ENCODE measurements at places on chromosomes 3 and 15.

DNA sequence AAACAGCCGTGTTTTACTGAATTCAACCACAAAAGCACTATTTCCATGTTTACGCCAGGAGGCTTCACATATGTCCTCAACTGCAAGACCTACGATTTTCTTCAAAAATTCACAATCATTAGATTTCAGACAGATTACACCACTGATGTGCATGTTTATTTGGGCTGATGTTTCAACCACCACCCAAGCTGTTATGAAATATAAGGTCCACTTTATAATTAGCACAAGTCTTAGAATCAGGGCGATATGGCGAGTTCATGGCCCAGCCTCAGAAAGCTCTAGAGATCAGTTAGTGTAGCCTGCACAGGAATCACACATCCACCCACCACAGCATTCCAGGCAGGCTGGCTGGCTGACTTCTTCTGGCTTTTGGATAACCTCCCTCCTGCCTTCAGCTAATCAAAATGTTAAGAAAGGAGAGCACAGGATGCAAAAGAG, 15.4 kb downstream of the SH3BP5 start:
- DNase-seq = no peak

DNA sequence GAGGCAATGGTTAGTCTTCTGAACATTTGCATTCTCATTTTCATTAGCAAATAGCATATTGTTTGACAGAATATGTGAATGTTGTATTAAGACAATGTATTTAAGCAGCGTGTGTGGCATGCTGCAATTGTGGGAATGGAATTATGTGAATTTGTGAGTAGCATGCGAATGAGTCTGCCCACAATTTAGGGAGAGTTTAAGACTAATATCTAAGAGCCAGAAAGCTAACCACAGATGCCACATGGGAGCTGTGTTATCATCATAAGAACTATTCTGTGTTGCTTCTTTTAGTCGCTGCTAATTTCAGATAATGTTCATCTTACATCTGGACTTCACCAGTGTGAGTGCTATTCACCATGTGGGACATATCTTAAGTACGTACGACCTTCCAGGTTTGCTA, 494.5 kb downstream of the RBMS3 start:
- DNase-seq = no peak

DNA sequence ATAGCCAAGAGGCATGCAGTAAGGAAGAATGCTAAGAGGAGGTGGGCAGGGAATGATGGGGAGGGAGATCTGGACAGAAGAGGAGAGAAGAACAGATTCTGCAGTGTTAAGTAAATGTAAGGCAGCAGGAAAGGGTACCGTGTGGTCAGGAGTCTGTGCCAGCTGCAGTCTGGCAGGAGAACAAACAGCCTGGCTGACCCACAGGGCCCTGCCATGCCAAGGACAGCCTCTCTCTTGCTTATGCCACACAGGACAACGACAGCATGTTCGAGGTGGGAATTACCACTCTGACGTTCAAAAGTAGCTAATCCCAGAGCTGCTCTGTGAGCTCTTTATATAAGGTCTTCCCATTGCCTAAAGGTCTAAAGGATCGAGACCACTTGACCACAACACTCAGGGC, 31.3 kb downstream of the DAPK2 start:
- no peak for DNase-seq

- no peak for DNase-seq
These were observed 15.0 kb upstream of the PLD1 start for GRCh38 chr3:171825222-171825828.

DNA sequence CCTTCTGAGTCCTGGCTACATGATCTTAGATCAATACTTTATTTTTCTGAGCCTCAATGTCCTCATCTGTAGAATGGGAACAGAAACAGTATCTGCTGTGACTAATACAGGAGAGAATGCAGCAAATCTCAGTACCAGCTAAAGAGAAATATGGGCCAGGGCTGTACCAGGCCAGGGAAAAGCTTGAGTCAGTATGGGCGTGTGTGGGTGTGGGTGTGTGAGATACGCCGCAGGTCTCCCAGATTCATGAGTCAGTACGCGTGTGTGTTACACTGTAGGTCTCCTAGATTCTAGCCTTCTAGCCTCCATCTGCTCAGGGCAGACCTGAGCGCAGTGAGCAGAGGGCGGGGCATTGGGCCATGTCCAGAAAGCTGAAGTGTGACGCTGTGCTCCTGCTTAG, 15.2 kb downstream of the GNAI2 start:
- DNase-seq = no peak

GRCh38 chr15:89654301-89654761, 936 bp downstream of the KIF7 start:
- DNase-seq = no peak

DNA sequence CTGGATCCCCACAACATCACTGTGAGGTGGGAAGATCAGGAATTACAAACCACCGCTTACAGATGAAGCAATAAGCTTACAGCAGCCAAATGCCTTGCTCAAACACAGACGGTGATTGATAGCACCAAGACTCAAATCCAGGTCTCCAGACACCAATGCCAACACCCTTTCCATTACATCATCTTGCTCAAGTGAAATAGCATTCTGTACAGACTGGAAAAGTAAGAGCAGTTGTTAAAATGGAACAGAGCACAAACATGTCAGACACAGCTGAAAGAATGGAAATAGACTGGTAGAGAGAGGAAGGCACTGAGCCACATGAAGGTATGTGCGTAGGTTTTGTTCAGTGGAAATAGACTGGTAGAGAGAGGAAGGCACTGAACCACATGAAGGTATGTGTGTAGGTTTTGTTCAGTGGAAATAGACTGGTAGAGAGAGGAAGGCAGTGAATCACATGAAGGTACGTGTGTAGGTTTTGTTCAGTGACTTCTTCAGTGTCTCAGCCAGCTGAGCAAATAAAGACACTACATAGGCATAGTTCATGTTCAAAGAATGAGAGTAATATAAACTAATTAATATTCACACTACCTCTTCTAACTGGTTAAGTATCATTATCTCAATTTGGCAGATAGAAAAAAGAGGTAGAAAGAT, 15.6 kb downstream of the CLDN1 start:
- DNase-seq = no peak

GRCh38 chr3:4722103-4722502, 229.0 kb downstream of the ITPR1 start:
- DNase-seq = no peak

- no peak for DNase-seq
These were observed 602.6 kb downstream of the PYDC2 start for GRCh38 chr3:192063570-192063969.

- no peak for DNase-seq
These were observed 15.5 kb upstream of the LOXL1 start for GRCh38 chr15:73910522-73911303.

GRCh38 chr3:119428538-119428937, 34.9 kb downstream of the TMEM39A start:
- no peak for DNase-seq

- DNase-seq = no peak
These were observed 70.3 kb downstream of the SLMAP start for GRCh38 chr3:57826245-57826951.

DNA sequence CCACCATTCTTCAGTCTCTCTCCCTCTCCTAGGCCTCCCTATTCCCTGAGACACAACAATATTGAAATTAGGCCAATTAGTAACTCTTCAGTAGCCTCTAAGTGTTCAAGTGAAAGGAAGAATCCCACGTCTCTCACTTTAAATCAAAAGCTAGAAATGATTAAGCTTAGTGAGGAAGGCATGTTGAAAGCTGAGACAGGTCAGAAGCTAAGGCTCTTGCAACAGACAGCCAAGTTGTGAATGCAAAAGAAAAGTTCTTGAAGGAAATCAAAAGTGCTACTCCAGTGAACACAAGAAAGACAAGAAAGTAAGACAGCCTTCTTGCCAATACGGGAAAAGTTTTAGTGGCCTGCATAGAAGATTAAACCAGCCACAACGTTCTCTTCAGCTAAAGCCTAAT, 41.3 kb downstream of the PPM1L start:
- DNase-seq = no peak

DNA sequence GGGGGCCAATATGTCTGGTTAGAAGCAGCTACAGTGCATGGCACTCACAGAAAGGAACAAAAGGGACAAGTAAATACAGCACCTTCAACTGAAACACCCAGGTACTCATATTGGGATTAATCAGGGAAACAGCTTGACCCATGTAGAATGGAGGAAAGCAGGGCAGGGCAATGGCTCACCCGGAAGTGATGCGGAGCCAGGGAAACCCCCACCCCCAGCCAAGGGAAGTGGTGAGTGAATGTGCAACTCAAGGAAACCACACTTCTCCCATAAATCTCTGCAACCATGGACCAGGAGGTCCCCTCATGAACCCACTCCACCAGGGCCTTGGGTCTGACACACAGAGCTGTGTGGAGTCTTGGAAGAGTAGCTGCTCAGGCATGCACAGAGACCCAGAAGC, 117.1 kb downstream of the MTHFS start:
- no peak for DNase-seq

DNA sequence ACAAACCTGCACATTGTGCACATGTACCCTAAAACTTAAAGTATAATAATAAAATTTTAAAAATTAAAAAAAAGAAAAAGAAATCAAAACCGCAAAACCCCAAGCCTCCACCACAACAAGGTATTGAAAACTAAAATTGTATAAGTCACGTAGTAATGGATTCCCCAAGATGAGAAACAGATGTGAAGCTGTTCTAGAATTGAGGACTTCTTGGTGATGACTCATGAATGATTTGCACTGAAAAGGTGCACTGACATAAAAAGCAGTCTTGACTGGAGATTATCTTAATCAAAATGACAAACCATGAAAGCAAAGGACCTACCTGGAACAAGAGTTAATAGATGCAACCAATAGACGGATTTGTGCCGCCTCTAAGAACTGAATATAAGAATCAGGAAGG, 225.8 kb downstream of the MYRIP start:
- no peak for DNase-seq

GRCh38 chr15:101368861-101369642, 74.0 kb upstream of the SNRPA1 start:
- no peak for DNase-seq

DNA sequence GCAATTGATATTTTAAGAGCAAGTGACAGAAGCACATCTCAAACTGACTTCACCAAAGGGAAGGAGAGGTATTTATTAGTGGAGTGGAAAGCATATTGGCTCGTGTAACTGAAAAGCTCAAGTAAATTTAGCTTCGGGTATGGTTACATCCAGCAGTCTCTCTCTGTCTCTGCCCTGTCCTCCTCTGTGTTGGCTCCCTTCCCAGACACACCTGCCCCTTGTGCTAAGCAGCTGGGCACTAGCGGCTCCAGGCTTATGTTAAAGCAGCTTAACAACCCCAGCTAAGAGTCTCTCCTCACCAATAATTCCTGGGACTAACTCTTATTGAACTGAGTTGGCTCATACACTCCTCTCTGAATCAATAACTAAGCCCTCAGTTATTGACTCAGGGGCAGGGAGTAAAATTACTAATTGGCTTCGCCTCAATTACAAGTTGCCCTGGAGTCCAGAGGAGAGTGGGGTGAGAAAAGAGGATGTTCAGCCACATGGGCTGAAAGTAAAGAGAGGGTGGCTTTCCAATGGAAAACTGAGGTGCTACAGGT, 12.8 kb upstream of the SH3BP5 start:
- DNase-seq = no peak

DNA sequence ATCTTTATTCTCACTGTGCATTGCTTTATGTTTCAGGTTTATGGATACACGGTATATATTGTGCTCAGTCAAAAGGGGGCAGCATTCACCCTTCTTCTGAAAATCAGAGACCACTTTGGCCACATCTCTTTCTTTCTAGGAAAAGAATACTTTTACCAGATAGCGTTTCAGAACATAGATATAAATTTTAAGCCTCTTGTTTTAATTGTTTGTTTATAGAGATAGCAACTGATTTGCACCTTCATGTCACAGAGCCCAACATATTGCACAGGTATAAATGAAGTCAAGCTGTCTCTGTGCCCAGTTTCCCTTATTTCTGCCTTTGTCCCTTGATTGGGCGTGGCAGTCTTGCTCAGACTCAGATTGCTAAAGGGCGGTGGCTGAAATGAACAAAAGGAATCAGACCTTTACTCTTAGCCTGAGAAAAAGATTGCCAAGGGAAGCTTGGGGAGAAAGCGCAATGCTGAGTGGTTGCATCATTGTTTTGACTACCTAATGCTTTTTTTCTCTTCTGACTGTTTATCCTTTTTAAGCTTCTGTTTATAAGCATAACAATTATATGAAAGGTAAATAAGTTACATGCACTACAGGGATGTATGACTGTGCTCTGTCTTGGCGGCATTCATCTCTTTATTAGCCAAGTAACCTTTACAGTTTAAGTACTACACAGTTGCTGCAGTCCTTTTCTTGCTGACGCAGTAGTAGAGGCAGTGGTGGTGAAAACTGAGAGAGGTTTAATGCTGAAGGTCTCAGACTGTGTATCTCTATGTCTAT, 70.8 kb upstream of the ZBTB20 start:
- no peak for DNase-seq

GRCh38 chr3:64454179-64454578, 228.9 kb upstream of the PRICKLE2 start:
- no peak for DNase-seq

DNA sequence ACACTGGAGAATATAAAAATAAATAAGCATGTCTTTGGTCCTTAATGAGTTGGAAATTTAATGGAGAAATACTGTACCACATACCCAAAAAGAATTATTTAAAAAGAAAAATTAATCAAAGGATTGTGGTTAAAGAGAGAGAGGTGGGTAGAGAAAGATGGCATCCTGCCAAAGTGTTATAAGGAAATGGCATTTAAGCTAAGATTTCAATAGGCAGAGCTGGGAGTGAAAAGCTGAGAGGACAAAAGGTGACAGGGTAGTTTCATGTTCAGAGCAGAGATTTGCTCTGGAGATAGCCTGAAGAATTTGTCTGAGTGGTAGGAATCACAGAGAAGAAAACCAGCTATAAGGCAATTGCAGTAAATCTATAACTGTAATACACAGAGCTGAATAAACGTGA, 181.0 kb downstream of the SI start:
- no peak for DNase-seq

GRCh38 chr3:107992976-107993684, 97.7 kb downstream of the CD47 start:
- DNase-seq = no peak

DNA sequence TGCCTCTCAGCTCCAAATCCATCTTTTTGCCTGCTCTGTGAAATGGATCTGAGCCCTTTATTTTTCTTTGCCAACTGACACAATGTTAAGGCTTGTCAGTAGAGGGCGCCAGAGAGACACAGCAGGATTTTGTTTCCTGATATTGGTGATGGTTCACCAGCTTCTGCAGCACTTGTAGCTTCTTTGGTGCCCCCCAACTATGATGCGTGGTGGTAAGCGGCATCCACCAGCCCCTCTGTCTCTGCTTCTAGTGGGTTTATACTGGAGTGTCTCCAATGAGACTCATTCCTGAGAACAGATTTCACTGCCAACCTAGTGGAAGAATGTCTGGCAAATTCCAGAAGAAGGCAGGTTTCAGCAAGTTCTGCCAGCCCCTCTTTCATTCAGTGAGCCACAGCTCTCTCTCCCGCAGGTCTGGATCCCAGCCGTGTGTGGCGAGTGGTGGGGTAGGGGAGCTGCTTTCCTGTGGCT, 471.9 kb upstream of the FRG2C start:
- peak; percentile 10 for DNase-seq
